Stimulated activated CD8-positive, alpha-beta memory T cell treated with anti-CD3 and anti-CD28 coated beads, Interleukin-7, amount 100 ng/mL, for 4 hours (primary cell): ENCODE measurements at places on chromosomes 12 and 14.

GRCh38 chr14:89661392-89661791 is 244.4 kb upstream of the FOXN3 start:
- no peak for DNase-seq

DNA sequence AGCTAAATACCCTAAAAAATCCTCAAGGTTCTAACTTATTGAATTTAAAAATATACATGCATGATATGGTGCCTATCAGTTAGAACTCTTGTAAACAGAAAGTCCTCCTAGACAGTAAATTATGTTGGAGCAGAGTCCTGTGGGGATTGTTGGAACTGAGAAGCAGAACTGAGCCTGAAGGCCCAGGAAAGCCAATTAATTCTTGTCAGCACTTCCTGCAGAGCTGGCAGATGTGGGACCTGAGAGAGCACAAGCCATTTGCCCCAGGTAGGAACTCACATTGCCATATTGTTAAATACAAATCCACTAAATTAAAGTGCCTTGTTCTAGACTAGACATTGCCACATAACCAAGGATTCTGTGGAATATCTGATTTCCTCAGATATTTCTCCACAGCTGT is 117.1 kb downstream of the RTN1 start:
- no peak for DNase-seq

DNA sequence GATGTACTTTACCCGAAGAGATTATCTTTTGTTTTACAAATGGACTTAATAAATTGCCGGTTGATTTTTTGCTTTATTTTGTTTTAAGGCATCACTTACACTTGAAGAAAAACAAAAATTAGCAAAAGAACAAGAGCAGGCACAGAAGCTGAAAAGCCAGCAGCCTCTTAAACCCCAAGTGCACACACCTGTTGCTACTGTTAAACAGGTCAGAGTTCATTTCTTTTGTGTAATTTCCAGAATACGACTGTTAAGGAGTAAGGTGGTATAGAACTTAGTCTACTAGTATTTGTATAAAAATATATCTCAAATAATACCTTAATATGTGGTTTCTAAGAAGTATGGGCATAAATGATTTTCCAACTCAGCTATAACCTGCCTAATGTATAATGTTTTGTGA is 19.6 kb upstream of the SLC17A8 start:
- DNase-seq = no peak

DNA sequence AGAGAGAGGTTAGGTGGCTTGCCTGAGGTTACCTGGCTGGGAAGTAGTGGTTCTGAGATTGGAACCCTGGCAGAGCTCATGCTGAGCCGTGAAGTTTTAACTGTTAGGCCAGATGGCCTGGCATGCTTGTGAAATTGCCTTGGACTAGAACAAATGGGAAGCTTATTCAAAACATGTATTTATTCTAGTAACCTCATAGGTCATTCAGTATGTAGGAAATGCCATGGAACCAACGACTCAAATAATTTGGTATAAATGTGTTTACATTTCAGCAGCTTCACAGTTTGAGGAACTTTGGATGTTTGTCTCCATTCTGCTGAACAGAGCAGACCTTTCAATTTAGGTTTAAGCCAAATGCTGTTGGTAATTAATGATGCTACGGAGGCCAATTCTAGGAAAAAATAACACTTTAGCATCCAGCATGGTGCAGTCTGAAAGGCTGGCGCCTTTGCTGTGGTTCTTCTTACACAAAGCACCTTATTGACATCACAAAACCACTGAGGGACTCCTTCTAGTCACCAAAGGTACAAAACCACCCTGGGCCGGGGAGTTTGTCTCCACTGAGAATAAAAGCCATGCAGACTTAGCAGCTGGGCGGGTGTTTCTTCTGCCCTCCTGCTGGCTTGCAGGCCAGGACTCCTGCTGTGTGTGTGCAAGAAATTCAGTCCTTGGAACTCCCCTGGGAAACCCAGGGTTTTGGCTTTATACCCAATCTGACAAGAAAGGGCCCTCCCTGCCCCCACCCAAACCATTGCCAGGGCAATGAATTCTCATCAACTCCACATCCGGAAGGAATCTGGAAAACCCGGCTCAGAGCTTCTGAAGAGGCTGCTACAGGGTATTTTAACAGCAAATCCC is 64.2 kb downstream of the ELK3 start:
- DNase-seq = no peak

GRCh38 chr12:79847417-79847816 is 87.5 kb downstream of the PPP1R12A start:
- DNase-seq = no peak

- DNase-seq = no peak
Measured at GRCh38 chr12:87015352-87015751, 759.2 kb upstream of the MGAT4C start.

DNA sequence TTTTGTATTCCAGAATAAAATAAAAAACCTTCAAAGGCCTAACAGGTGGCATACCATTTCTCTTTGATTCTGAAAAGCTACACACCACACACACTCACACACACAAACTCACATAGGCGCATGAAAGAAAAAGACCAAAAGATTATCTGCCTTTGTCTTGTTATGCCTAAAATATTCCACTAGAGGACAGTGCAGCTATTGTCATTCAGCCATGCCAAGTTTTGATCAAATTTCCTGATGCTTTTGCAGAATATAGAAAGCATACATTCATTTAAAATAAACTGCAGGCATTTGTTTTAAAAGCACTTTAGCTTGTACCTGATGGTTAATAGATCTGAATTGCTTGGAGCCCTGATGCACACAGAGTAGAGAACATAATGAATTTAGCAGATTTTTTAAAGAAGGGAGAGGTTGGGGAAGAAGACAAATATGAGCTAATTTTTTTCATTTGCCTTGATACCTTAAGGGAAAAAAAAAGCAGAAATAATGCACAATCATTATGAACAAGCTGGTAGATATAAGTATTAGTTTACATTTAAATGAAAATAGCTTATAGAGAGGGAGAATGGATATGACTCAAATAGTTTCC is 1766.9 kb upstream of the SEL1L start:
- no peak for DNase-seq

DNA sequence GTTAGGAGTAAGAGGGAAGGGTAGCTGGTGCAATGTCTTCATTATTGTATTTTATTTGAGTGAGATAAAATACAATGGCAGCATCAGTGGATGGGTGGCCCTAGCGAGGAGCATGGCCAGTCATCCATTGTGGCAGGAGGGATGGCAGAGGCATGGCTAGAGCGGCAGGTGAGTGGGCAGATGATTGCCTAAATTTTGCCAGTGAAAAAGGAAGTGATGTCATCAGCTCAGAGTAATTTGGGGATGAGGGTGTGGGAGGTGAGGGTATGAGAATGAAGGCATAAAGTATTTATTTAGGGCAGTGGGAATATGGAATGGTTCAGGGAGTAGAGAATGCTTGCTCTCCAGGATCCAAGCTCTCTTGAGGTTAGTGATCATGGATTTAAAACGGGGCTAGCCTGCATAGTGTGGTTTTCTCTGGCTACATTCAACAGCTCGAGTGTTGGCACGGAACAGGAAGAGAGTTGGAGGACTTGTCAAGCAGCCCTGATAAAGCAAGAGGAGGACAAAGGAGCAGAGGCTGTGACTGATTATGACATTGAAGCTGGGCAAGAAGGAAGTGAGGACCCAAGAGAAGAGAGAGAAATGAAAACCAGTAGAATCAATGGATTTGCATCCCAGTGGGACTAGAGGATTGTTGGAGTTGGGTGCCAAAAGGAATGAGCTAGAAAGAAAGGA is 18.7 kb upstream of the SERPINA6 start:
- no peak for DNase-seq

DNA sequence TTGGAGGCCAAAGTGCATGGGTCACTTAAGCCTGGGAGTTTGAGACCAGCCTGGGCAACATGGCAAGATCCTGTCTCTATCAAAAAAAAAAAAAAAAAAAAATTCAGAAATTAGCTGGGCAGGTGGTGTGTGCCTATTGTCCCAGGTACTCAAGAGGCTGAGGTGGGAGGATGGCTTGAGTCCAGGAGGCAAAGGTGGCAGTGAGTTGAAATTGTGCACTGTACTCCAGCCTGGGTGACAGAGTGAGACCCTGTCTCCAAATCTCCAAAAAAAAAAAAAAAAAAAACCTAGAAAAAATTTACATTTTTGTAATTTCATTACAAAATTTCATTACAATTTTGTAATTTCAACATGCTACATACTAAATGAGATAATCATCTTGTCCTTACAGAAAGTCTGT is 42.7 kb downstream of the SYNE2 start:
- DNase-seq = no peak

DNA sequence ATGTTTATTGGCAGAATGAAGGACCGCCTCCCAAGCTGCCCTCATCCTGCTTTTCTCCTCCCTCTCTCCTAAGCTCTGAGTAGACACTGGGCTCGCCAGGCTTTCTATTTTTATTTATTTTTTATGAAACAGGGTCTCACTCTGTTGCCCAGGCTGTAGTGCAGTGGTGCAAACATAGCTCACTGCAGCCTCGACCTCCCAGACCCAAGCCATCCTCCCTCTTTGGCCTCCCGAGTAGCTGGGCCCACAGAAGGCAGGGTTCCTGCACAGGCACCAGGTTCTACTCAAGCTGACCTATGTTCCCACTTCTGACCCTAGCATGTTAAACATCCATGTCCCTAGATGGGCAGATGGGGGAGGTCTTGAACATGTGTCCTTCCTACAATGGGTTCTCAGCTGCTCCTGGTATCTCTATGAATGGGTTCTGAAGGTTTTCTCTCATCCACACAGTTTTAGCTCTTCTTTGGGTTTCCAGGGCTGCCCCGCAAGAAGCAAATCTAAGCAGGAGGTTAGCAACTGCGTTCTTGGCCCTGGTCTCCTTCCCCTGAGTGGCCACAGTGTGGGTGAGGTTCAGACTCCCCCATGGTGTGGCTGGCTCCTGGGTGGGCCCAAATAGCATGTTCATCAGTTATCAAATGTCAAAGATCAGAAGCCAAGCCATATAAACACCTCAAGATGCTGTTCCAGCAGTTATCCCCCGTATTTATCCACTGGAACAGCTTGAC is 167.3 kb downstream of the ZFP36L1 start:
- no peak for DNase-seq

GRCh38 chr12:47766502-47767215 is 6.4 kb upstream of the SLC48A1 start:
- no peak for DNase-seq

DNA sequence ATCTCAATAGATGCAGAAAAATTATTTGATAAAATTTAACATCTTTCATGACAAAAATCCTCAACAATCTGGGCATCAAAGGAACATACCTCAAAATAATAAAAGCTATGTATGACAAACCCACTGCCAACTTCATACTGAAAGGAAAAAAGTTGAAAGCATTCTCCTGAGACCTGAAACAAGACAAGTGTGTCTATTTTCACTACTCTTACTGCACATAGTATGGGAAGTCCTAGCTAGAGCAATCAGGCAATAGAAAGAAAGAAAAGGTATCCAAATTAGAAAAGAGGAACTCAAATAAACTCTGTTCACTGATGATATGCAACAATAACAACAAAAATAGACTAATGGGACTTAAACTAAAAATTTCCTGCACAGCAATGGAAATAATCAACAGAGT is 90.1 kb downstream of the SLCO1B1 start:
- DNase-seq = no peak

- DNase-seq = no peak
Measured at GRCh38 chr12:46367351-46368029, 5.1 kb downstream of the SLC38A2 start.

- DNase-seq = no peak
Measured at GRCh38 chr12:110635055-110635454, 21.1 kb downstream of the TCTN1 start.

- DNase-seq = no peak
Measured at GRCh38 chr14:74459289-74459946, 33.4 kb upstream of the SYNDIG1L start.

DNA sequence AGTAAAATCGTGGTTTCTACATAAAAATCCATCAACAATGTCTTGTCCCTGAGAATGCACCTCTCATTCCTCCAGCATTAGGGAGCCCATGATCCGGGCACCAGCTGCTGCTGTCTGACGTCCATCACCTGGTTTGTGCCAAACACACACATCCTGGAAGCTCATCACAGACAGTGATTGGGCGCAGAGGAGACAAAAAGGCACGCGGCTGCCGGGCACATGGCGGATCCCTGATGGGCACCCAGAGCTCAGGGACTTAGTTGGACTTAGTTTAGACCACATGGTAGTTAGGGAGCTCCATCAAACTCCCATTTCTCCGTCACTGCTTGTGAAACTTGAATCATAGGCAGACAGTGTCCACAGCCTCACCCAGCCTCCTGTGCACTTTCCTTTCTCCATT is 1059.3 kb downstream of the TMEM121 start:
- DNase-seq = no peak

- no peak for DNase-seq
Measured at GRCh38 chr12:14776236-14776961, 26.9 kb downstream of the WBP11 start.

DNA sequence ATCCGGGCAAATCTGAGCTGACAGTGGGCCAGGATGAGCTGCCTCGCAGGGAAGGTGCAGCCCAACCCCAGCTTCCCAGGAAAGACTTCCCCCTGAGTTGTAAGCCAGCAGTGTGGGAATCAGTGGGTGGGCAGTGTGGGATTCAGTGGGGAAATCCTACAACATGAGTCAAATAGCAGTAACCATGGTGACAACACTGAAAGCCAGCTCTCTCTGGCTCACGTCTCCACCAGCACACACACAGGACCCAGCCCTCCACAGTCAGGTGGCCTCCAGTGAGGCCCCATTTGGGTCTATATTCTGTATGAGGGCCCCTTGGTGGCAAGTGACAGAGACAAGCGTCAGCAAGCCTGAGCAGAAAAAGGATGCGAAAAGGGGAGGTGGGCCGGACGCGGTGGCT is 6.0 kb upstream of the LGALS3 start:
- DNase-seq = no peak

- DNase-seq = no peak
Measured at GRCh38 chr14:38611928-38612327, 356.0 kb upstream of the CLEC14A start.

DNA sequence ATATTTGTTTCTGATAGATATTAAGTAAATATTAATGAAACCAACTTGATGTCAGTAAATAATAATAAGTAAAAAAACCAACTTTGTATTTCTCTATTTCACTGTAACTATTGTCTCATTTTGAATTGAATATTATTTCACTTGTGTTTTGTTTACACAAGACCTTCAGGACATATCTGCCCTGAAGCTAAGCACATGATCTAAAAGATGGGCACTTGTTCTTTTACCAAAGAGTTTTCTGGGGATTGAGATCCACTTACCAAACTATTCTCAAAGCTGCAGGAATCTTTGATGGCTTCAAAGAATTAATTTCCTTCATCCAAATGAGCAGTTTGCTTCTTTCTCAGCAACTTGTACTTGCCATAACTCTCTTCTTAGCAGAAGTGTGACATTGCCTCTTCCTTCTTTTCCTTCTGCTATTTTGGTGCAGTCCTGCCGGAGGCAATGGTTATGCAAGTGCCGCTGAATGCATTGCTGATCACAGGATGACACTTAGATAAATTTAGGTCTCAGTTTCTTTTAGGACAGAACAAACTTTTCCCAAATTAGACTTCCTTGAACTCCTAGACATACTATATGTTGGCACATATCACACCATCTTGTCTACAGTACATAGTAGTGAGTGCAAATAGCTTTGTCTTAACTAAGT is 9.2 kb downstream of the FAR2 start:
- no peak for DNase-seq

- no peak for DNase-seq
Measured at GRCh38 chr12:96064966-96065365, 29.6 kb upstream of the LTA4H start.
